Right ventricle myocardium inferior (tissue), 1 donor: ENCODE measurements at places on chromosomes 12 and 14.

DNA sequence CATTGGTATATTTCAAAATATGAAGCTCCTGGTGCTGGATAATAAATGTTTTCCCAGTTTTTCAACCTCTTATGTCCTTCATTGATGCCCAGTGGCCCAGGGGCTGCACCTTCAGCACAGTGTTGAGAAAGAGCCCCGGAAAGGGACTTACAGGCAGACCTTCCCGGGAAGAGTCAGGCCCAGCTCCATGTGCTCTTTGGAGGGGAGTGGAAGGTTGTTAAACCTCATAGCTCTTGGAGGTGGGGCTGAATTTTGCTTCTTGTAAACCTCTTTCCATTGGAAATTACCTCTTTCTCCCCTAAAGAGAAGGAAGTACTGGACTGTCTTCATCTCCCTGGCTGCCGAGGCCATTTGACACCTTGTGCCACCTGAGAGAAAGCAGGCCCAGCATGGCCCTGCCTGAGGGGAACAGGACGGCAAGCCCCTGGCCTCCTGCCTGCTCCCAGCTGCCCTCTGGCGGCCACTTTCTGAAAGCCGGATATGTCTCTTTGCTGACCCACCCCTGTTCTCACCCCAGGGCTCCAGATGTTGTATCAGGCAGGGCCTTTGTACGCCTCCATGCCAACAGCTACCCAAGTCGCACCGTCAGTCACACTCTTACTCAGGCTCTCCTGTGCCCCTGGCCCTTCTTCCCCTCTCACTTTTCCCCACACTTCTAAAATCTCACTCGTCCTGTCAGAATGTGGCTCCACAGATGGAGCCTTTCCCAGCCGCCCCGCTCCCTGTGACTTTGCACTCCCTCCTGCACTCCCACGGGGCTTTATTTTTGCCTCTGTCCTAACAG is 43.0 kb downstream of the EVL start:
- peak; percentile 92 for DNase-seq

DNA sequence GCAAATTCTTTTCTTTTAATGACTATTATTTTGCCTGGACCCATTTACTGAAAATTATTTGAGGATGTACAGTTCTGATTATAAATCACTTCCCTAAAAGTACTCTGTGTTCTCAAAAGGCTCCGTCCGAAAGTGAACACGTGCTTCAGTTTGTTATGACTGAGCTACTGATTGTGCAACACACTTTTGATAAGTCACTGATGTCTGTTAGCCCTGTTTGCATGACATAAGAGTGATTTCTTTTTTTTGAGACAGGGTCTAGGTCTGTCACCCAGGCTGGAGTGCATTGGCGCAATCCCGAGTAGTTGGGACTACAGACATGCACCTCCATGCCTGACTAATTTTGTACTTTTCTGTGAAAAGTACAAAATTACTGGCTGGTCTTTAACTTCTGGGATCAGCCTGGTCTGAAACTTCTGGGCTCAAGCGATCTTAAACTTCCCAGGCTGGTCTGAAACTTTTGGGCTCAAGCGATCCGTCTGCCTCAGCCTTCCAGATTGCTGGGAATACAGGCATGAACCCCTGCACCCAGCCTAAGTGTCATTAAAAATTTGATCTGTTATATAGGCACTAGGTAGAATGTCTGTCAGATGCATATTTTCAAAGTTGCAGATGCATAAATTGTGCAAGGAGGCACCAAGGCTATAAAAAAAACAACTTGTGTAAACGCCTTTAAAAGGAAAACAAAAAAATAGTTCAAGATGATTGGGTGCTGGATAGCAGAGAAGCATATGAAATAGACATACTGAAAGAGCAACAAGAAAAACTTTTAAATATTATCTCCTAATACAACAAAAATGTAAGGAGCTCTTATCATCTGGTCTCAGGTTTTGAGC is 111.5 kb downstream of the SRGAP1 start:
- no peak for DNase-seq

GRCh38 chr14:44564908-44565307 is 57.8 kb upstream of the FSCB start:
- DNase-seq = no peak

DNA sequence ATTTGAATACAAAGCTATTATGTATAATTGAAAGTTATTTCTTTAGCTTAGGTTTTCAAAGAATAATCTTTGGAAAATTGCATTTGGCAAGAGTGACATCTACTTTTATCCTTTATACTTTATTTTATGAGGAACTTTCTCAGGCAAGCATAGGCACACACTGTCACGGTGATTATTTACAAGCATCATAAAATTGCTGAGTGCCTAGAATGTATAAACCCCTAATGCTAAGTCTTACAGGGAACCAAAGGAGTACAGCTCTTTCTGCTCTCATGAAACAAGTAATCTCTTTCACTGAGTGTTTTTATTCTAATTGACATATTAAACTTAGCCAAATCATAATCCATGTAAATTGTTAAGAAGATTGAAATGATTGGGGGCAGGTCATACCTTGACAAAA is 154.9 kb downstream of the FSCB start:
- no peak for DNase-seq

DNA sequence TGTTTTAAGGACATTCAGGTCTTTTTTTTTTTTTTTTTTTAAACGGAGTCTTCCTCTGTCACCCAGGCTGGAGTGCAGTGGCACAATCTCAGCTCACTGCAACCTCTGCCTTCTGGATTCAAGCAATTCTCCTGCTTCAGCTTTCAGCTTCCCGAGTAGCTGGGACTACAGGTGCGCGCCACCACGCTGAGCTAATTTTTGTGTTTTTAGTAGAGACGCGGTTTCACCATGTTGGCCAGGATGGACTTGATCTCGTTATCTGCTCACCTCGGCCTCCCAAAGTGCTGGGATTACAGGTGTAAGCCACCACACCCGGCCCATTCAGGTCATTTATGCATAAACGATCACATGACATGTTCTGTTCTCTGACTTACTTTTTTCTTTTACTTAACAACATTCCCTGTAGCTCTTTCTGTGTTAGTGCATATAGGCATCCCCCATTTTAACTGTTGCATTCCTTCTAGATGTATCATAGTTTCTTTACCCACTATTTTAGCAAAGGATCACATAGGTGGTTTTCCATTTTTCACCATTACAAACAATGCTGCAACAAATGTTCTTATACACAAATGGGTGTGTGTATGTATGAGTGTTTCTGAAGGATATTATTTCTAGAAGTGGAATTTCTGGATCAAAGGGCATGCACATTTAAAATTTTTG is 74.2 kb downstream of the ARF6 start:
- DNase-seq = no peak

- DNase-seq = no peak
Observed at GRCh38 chr12:10027311-10027710, 3.2 kb upstream of the CLEC9A start.

GRCh38 chr12:132288516-132289215 is 40.7 kb downstream of the GALNT9 start:
- DNase-seq = no peak

- no peak for DNase-seq
Observed at GRCh38 chr14:94385553-94386057, 2.8 kb downstream of the SERPINA1 start.

- no peak for DNase-seq
Observed at GRCh38 chr12:116389990-116390389, 112.5 kb upstream of the MED13L start.

DNA sequence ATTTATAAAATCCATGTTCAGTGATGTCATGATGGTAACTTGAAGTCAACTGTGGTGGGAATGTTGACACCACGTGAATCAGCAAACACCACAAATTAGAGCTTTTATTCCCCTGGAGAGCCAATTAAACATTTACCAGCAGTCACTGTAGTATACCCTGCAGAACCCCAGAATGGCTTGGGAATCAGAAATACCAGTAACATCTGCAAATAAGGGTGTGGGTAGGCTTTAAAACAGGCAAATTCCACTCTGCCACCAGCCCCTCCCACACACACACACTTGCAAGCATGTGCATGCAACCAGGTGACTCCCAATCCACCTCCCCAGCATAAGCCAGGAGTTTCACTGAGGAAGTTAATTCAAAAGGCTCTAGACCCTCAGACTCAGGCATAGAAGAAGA is 63.6 kb upstream of the TMEM263 start:
- no peak for DNase-seq

DNA sequence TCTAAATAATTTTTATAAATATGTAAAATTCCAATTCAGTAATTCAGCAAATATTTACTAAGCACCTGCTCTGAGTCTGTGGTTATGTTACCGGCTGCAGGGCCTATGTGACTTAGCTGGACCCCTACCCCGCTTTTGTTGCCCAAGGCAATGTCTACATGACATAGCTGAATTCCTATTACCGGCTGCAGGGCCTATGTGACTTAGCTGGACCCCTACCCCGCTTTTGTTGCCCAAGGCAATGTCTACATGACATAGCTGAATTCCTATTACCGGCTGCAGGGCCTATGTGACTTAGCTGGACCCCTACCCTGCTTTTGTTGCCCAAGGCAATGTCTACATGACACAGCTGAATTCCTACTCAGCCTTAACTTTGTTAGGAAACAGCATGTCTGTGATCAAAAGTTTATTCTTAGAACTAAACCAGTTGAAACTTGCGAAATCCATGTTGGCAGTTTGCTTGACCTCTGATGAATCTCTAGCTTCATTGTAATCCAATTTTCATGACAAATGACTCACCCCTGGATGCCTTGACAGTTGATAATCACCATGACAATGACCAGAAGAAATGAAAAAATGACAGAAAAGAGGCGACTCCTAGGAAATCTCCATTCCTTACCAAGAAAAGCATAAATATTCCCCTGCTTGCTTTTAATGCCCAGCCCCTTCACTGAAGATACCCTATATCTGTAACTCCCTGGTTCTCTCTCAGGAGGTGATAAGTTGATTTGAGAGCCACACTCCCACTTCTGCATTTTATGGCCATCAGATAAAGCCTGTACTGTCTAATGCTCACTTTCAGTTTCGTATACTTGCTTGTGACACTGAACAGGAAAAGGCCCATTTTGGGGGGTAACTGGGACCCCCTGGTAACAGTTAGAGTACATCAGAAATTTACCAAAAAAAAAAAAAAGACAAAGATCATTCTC is 148.4 kb upstream of the SYT10 start:
- no peak for DNase-seq

DNA sequence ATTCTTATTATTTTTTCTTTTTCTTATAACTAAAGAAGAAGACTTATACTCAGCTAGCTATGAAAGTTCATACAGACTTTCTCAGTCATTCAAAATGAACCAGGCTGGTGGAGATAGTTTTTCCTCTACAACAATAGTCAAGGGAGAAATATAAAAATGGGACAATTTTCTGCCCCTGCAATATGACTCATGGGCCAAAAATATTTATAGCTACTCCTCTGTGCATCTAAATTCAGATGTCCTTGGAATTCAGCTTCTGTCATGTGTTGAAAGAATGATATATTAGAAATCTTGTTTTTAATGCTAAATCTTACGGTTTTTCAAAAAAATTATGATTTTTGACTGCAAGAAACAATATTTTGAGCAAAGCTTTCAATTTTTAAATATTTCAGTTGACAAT is 237.2 kb upstream of the SYT10 start:
- no peak for DNase-seq

GRCh38 chr12:53172352-53172751 is 8.2 kb upstream of the ZNF740 start:
- DNase-seq = no peak

DNA sequence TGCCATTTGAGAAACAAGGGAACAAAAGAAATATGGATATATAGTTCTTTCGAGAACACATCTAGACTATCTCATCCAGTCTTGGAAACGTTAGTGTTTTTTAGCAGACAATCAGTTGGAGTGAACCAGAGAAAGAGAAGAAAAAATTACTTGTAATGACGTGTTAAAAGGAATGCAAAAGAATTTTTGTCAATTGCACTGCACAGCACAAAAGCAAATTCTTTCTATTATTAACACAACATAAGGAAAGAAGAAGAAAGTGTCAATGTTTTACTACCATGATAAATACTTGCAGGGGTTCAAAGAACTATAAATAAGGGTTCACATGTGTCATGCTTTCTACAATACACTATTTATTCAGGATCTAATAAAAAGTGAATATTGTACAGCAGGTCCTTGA is 27.5 kb upstream of the GSG1 start:
- no peak for DNase-seq

DNA sequence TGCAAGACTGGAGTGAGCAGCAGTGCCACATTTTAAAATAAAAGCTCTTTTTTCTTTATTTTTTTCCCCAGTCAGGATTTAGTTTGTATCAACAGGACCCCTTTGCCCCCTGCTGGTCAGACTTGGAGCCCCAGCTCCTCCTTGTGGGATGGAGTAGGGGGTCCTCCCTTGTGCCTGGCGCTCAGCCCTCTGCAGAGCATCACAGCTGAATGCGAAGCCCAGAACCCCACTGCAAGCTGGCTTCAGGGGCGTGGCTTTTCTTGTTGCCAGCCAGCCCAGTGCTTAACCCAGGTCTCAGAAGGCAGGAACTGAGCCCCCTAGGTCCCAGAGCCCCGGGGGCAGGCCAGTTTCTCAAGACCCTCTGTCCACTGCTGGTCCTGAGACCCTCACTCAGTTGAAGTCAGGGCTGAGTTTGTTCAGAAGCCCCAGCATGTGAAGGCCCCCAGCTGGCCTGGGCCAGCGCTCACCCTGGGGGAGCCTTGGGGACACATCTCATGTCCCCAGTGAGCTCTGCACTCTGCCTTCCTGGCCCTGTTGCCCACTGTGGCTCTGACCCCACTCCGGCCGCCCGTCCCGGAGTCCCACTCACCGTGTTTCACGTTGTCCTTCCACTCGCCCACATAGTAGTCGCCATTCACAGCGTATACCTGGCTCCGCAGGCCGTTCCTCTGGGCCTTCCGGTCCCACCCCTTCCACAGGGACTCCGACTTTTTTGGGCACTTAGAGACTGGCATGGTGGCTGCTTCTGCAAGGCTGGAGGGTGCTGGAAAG is 519 bp downstream of the MORN3 start:
- DNase-seq = no peak

GRCh38 chr14:58635091-58635830 is 2.5 kb upstream of the DACT1 start:
- DNase-seq = no peak

DNA sequence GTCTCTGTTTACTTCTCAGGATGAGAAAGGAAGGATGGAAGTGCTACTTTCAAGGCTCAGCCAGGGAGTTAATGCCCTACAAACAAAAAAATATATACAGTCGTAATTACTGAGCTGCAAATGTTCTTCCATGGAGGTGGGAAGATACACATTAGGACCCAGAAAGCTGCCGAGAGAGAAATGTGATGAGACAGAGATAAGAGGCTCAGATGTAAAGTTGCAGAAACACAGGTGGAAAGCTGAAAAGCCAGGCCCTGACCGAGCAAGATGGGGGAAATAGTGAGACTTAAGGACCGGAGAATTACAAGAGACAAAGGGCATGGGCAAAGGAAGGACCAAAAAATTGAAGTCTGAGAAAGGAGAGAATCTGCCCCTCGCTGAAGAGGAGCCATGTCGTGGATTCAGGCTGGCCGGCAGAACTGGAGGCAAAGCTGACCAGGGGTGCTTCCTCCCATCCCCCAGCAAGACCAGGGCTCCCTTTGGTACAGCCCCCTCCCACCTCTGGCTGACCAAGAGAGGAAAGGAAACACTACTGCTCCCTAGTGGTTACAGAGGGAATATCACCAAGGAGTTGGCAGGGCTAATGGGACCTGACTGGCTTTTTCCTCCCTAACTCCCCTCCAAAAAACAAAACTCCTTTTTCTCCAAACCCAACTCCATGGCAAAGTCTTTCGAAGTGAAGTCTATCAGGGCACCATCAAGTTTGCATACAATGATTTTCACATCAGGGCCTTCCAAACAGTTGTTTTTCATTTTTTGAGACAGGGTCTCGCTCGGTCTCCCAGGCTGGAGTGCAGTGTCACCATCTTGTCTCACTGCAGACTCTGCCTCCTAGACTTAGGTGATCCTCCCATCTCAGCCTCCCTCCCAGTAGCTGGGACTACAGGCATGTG is 12.1 kb downstream of the ZFHX2 start:
- DNase-seq = no peak

- DNase-seq = no peak
Observed at GRCh38 chr12:90645181-90645580, 309.8 kb downstream of the CCER1 start.
